Activated CD8-positive, alpha-beta memory T cell treated with anti-CD3 and anti-CD28 coated beads, Interleukin-2, amount 10 ng/mL, durations not matched to agents 7 days and 5 days (primary cell): ENCODE measurements at places on chromosomes 5 and 9. TPM values are rescaled to one million over a fixed set of nuclear protein-coding genes. Genes with fewer than 3 reads are reported as not detected.

ECM2 gene
- not detected for total RNA-seq

FOXD4L3 gene
- total RNA-seq = 0.21 TPM

CDH18 gene
- total RNA-seq = not detected

FGFR4 gene
- total RNA-seq = 1.1 TPM

OGN gene
- total RNA-seq = not detected

DNA sequence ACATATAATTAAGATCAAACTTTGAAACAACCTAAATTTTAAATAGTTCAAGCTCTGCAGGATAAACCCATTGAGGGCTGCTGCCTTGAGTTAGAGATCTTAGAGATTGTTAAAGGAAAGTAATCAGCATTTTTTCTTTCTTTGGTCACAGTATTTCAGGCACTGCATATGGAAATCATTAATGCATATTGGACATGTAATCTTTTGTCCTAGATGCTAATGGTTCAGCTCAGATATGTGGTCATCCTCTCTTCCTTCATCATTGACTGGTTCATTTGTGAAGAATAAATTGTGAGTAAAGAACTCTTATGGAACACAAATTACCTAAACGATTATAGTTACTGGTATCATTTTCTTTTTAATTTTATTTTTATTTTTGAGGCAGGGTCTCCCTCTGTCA, 82.0 kb upstream of the PRLR start:
- no peak for DNase-seq

DNA sequence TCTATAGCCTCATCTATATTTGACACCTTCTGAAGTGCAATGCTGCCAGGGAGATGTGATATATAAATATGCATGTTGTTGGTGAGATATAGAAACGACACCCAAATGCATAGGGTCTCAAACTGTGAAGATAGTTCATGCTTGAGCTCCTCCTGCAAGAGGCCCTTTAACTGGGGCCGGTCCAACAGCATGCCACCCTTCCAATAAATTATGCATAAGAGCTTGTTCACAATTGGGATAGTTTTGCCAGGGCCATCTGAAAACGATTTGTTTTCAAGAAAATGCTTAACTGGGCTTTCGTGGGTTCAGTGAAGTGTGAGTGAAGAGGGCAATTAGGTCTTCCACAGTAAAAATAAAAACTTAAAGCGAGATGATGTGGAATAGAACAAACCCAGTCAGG, 424.2 kb upstream of the WWC1 start:
- no peak for DNase-seq

GRCh38 chr5:149422366-149423048, 43.4 kb upstream of the IL17B start:
- DNase-seq = no peak

DNA sequence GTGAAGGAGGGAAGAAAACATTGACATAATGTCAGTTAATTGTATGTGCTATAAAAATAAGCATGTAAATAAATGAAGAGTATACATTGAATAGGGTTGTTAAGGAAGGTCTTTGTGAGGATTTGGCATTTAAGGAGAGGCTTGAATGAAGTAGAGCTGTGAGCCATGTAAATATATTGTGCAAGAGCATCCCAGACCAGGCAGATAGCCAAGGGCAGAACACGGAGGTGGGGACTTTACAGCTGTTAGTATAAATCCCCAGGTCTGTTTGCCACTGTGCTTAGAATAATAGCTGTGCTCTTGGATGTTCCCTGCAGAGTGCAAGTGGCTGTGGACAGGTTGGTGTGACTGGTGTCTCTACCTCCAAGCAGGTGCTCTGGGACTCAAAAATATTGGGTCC, 211.7 kb downstream of the LRRC70 start:
- DNase-seq = no peak

- no peak for DNase-seq
These were observed 212.0 kb downstream of the SREK1 start for GRCh38 chr5:66356011-66356565.

- DNase-seq = no peak
These were observed 88.4 kb upstream of the ADRA1B start for GRCh38 chr5:159827861-159828260.

GRCh38 chr9:79471580-79472543, 99.9 kb upstream of the TLE4 start:
- peak; percentile 42 for DNase-seq

DNA sequence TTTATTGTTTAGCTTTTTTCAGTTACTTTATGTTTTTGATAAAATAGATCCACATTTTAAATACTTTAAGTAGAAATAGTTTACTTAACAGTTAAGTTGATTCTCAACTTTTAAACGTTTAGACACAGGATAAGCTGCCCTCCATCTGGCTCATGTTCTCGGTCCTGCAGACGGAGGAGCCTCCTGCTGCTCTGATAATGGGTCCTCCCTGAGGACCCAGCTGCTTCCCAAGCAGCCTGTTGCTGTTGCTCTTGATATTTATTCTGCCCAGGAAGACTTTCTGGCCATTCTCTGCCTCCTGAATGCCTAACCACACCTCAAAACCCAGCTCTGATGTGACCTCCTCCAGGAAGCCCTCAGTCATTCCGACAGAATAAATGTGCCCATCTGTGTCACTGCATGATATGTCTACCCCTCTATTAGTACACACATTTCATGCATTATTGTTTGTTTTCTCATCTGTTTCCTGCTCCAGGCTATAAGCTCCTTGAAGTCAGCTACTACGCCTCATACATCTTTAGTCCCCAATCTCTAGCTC, 267.2 kb upstream of the MSX2 start:
- no peak for DNase-seq
